Activated CD4-positive, alpha-beta T cell treated with anti-CD3 and anti-CD28 coated beads, Interleukin-2, amount 10 ng/mL, durations not matched to agents 24 days and 14 days (primary cell): ENCODE measurements at places on chromosomes 4 and X. TPM values are rescaled to one million over a fixed set of nuclear protein-coding genes. Genes with fewer than 3 reads are reported as not detected.

The CASP6 gene
- total RNA-seq: 19.3 and 23.6 TPM in 2 replicates

The TMEM187 gene
- total RNA-seq: 2.4 and 3.8 TPM in 2 replicates

The FAM9B gene
- not detected in 2 replicates for total RNA-seq

The SMIM31 gene
- total RNA-seq: not detected in 2 replicates

The WWC2 gene
- total RNA-seq: 0.40 and 0.45 TPM in 2 replicates

The SSX2B gene
- total RNA-seq: not detected in 2 replicates

The RXFP1 gene
- total RNA-seq: not detected in 2 replicates

The PTPN13 gene
- total RNA-seq: 0.12 and 0.26 TPM in 2 replicates

The ALB gene
- not detected in 2 replicates for total RNA-seq

The PAGE4 gene
- total RNA-seq: not detected in 2 replicates

The NEIL3 gene
- total RNA-seq: 15.5 and 17.0 TPM in 2 replicates

The ZFP92 gene
- total RNA-seq: 1.5 and 1.7 TPM in 2 replicates

The KLF8 gene
- total RNA-seq: 5.2 and 5.9 TPM in 2 replicates

The SERPINA7 gene
- not detected in 2 replicates for total RNA-seq

The FAM13A gene
- 3.0 and 5.3 TPM in 2 replicates for total RNA-seq

The JCHAIN gene
- not detected in 2 replicates for total RNA-seq

The ABCD1 gene
- total RNA-seq: 6.6 and 7.7 TPM in 2 replicates

The NPNT gene
- 0.12 TPM in 1 of 2 replicates, not detected in the other for total RNA-seq

The HMGN5 gene
- 0.88 and 1.5 TPM in 2 replicates for total RNA-seq

The RENBP gene
- 13.7 and 15.1 TPM in 2 replicates for total RNA-seq

The DUX4 gene
- total RNA-seq: not detected in 2 replicates

The SLC25A4 gene
- total RNA-seq: 1.7 and 1.9 TPM in 2 replicates

The TACR3 gene
- not detected in 2 replicates for total RNA-seq

The SPANXN3 gene
- total RNA-seq: not detected in 2 replicates

The ARMCX1 gene
- 0.14 and 0.17 TPM in 2 replicates for total RNA-seq

The IDH3G gene
- total RNA-seq: 70.2 and 78.8 TPM in 2 replicates

The DKK2 gene
- not detected in 2 replicates for total RNA-seq

The CNGA1 gene
- total RNA-seq: not detected in 2 replicates

The C4orf36 gene
- not detected in 2 replicates for total RNA-seq

The ATP1B4 gene
- not detected in 2 replicates for total RNA-seq

The SPP1 gene
- total RNA-seq: 0.45 and 0.54 TPM in 2 replicates

The SHISA3 gene
- total RNA-seq: 0.09 and 0.23 TPM in 2 replicates

The RAB9A gene
- total RNA-seq: 9.2 and 10.8 TPM in 2 replicates

The FRMPD3 gene
- total RNA-seq: not detected in 2 replicates

The CLGN gene
- total RNA-seq: not detected in 2 replicates

The TEX13D gene
- not detected in 2 replicates for total RNA-seq

The FAM184B gene
- total RNA-seq: not detected in 2 replicates
